ENCODE measurements at places on chromosomes 16 and 17.
A peak's percentile ranks its signal among the peaks of the same experiment; 100 is the strongest.

DNA sequence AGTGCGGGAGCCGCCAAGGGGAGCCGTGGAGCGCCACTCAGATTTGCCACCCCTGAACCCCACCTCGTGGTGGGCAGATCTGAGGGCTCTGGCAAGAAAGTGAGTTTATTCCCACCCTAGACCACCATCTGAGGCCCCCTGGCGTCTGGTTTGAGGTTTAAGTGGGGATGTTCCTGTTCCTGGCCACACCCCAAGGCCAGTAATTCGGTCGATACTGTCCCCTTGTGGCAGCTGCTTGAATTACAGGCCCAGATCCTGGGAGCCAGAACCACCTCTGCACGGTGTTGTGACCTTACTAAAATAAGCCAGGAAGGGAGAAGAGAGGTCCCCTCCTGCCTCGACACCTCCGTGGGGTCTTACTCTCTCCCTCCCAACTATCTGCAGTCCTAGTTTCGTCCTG, 3.3 kb upstream of the LAT start:
- DNase-seq, result peak; percentile 56

GRCh38 chr17:49687878-49688491, 10.1 kb upstream of the SPOP start:
- peak; percentile 41 for DNase-seq

- DNase-seq, result peak; percentile 9
Measured at GRCh38 chr16:83137326-83137781, 510.6 kb downstream of the CDH13 start.

GRCh38 chr16:10519929-10520868, 60.2 kb downstream of the EMP2 start:
- no peak for DNase-seq

DNA sequence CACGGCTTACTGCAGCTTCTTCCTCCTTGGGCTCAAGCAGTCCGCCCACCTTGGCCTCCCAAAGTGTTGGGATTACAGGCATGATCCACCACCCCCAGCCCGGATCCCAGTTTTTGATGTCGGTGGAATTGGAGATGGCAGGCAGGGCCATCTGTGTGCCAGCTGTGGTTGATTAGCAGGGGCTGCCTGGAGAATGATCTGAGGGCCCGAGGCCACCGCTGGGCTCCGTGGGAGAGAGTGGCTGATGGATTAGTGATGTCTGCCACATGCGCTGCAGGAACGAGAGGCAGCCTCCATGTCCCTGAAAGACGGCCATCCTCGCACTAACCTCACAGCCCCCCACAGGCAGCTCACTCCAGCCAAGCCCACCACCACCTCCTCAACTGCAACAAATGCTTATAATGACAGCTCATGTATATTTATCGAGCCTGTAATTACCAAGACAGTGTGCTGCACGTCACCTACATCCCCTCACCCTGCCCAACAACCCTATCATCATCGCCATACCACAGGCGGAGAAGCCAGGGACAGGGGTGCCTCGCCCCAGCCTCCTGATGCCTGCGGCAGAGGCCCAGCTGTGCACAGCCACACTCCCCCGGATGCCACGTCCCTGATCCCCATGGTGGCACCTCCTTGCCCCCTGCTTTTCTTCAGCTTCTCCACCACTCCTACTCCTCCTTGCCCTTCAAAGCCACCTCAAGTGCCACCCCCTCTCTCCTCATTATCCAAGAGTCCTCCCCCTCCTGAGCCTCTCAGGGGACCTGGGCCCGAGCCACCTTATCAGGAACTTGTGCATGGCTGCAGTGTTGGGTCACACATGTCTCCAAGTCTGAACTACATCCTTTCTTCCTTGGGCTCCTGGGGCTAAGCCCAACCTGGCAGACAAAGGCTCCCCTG, 33.2 kb downstream of the ACTG1 start:
- no peak for DNase-seq

DNA sequence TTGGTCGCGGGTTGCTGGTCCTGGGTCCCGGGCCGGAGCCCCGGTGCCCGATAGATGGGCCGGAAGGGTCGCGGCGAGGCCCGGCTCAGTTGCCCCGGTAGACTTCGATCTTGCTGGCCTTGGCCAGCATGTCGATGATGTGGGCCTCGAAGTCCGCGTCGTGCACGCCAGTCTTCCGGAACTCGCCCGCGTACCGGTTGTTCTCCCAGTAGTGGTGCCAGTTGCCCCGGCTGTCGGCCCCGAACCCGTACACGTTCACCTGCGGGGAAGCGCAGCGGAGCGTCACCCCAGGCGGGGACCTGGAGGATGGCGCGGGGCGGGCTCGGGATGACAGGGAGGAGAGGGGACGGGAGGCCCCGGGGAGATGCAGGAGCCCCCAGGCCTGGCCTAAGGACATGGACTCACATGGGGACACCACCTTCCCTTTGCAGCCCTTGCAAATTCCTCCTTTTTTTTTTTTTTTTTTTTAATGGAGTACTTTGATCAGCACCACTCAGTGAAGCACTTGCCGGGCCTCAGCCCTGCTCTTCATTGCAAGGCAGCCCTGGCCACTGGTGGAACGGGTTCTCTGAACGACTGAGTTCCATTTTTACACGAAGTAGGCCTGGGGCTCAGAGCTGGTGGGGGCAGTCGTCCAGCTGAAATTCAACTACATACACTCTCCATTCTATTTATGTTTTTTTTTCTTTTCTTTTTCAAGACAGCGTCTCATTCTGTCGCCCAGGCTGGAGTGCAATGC, 35.1 kb downstream of the DDX19A start:
- DNase-seq, result no peak

- no peak for DNase-seq
Measured at GRCh38 chr17:33572615-33573014, 279.5 kb upstream of the ASIC2 start.

DNA sequence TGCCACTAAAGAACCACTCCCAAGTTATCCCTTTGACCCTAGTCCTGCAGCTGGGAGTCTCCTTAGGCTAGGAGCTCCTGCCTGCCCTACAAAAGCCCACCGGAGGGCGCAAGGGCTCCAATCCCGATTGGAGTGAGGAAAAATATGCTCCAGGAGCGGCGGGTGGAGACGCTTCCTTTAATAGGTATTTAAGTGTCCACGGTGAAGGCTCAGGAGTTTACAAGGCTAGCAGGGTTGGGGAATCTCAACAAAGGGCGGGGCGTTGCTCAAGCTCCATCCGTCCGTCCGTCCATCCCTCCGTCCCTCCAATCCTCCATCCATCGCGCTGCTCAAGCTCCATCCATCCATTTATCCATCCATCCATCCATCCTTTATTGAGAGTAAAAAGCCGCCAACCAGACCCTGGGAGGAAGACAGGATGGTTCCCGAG, 556 bp upstream of the SPNS1 start:
- DNase-seq, result peak; percentile 56

GRCh38 chr16:86857807-86858206, 279.5 kb downstream of the FOXL1 start:
- no peak for DNase-seq

DNA sequence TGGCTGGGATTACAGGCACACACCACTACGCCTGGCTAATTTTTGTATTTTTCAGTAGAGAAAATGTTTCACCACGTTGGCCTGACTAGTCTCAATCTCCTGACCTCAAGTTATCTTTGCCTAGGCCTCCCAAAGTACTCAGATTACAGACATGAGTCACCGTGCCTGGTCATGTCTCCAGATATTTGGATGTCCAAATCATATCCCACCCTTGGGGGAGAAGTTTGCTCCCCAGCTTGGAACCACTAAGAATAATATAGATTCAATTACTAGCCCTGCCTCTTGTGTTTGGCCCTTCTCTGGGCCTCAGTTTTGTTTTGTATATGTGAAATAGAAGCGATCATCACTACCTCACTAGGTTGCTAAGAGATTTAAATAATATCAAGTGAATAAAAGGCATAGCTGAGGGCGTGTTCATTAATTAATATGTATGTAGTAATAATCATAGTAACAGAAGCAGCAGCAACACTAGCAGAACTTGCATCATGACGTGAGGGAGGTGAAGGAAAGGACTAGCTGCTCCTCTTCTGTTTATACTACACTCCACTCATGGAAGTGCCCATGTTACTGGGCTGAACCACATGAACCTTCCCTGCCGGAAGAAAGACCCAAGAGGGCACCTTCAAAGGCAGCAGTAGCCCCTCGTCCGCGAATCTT, 253.6 kb upstream of the XYLT1 start:
- DNase-seq, result no peak

- DNase-seq, result peak; percentile 93
Measured at GRCh38 chr16:31876951-31877828, 3.6 kb downstream of the ZNF267 start.

DNA sequence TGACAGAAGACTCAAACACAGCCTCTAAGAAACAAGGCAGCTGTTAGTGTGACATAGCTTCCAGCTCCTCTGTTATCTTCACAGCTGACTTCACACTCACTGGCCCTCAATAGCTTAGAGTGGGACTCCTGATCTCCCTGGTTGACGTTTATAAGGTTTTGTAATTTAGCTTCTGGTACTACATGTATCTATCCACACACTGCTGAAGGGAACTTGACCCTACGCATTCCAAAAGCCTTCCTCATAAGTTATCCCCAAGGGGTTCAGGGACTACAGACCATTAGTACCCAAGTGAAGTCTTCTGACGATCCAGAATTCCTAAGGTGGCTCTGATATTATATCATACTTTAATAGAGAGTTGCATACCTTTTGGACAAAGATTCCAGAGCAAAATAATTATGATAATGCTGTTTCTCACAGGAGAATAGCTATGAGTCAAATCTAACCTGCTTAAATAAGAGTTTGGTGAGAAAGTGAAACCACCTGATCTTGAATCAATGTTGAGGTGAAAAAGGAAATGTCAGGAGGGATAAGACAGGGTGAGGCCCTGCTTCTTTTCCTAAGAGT, 14.5 kb downstream of the ACACA start:
- no peak for DNase-seq

GRCh38 chr17:81515530-81516041, 3.0 kb upstream of the ACTG1 start:
- no peak for DNase-seq

GRCh38 chr17:80364091-80364691, 50.8 kb upstream of the ENDOV start:
- no peak for DNase-seq

- no peak for DNase-seq
Measured at GRCh38 chr16:81808933-81809480, 29.9 kb downstream of the PLCG2 start.

- no peak for DNase-seq
Measured at GRCh38 chr16:23931199-23931598, 95.4 kb downstream of the PRKCB start.

DNA sequence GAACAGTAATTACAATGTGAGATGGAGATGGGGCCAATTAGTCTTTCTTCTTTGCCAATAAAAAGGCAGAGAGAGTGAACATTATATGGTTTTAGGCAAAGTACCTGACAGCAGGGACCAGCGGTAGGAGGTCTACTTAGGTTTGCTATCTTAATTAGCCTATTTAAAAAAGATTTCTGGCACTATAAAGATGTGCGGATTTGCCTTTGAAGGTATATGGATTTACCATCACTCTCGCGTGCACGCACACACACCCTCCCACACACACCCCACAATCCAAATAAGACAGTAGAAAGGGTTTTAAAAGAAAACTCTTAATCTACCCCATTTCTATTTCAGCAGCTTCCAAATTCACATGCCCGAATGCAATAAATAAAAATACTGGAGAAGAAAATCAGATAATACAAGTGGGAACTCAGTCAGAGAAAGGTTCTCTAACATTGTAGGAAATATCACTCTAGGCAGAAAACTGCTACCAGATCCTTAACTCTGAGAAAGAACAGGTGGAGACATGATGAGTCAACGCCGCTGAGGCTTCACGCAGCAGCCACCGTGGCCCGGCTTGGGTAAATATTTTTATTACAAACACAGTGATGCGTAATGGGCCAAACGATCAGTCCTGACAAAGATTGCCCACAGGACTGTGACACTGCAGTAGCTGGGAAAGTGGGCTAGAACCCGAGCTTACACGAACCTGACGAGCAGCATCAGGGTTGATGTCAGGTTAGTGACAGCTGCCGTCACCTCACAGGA, 66.6 kb upstream of the AXIN2 start:
- DNase-seq, result no peak

GRCh38 chr17:41500131-41500911, 5.1 kb downstream of the KRT13 start:
- peak; percentile 40 for DNase-seq

GRCh38 chr17:231966-232807, 50.7 kb upstream of the DOC2B start:
- no peak for DNase-seq

All from suppressor macrophage treated with lipopolysaccharide for 4 hours (primary cell).